NCI-H187 treated with DMSO at 0.1 percent for 48 hours (cell line): ENCODE measurements at places on chromosomes 7 and 10.

DNA sequence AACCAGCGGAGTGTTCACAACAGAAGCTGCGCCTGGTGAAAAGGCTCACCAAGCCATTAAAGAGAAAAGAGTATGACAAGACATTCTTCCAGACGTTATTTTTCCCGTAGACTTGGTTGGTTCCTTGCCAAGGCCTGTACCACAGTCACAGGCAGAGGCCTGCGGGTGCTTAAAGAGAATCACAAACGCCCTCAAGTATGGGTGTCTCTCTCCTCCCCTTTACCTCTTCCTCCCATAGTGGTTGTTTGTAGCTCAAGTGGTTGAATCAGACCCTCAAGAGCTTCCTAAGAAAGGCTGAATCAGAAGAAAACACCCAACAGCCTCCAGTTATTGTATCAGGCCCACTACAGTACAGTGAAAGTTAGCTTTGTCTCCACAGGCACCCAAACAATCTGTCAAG lies 169.0 kb downstream of the CREB5 start:
- DNase-seq: no peak

DNA sequence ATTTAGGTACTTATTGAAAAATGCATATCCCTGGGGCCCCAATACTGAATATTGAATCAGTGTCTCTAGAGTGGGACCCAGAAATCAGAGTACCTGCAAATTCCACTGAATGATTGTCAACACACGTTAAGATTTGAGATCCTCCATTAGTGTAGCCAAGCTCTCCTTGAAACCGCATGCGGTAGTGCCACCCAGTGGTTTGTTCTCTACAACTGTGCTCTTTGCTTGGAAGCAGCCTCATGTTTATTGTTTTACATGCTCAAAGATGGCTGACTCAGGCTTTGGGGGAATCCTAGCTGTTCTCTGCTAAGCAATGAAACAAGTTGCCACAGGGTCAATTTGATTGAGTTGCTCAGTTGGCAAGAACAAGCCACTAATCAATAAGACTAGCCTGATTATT lies 340.2 kb upstream of the CELF2 start:
- peak; percentile 1 for DNase-seq

- no peak for DNase-seq
Observed at GRCh38 chr10:11026773-11027172, 9.1 kb downstream of the CELF2 start.

DNA sequence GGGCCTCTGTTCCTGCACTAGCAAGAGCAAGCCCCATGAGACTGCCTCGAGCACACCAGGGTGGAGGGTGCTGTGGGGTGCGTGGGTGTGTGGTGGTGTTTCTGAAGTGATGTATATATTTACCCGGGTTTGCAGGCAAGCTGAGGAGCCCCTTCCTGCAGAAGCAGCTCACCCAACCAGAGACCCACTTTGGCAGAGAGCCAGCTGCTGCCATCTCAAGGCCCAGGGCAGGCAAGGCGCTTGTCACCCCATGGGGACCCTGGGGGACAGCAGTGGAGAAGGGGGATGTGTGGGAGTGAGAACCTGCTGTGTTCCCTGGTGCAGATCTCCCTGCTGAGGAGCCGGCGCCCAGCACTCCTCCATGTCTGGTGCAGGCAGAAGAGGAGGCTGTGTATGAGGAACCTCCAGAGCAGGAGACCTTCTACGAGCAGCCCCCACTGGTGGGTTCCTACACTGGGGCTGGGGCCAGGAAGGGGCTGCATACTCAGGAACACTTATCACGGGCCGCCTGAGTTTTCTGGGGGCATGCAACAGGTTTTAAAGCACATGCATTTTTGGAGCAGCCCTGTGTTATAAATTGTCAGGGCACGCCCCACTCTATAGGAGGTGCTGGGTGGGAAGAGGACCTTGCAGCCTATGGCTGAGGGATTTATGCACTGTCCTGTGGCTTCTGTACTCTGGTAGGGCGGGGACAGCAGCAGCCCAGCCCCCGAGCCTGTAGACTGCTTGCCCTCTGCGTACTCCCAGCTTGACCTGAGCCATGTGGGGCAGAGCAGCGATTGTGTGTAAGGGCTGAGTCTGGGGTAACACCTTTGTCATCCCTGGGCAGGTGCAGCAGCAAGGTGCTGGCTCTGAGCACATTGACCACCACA lies 5.9 kb downstream of the PGAM2 start:
- no peak for DNase-seq

- DNase-seq: no peak
Observed at GRCh38 chr10:499991-500390, 189.5 kb downstream of the DIP2C start.

DNA sequence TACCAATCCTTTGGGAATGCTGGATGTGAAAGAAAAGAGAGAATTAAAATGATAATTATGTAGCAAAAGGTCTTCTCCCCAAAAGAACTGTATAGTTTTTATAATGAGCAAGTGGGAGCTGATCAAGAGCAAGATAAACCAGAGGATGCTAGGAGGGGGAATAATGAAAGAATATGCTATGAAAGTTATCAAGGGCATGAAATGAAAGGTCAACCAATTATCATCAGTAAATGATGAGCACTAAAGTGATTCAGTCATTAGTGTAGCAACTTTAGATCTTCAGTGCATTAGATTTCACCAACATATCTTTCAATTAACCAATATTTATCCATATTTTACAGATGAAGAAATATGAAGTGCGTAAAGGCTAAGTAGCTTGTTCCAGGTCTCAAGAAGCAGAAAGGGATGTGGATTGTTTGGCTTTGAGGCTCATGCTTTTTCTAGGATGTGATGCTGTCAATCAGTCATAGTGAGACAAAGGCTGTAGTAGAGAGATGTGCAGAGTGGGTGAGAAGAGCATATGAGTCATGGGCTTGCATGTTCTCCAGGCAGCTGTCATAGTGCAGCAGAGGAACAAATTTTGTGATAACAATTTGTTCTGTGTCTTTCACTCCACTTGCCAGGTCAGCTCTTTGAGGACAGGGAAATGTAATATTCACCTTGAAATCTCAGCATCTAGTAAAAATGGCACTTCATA lies 5.7 kb upstream of the OR2F2 start:
- no peak for DNase-seq

- DNase-seq: no peak
Observed at GRCh38 chr10:1295756-1296480, 239.7 kb downstream of the WDR37 start.

- DNase-seq: no peak
Observed at GRCh38 chr7:151091431-151091830, 5.2 kb downstream of the AGAP3 start.

- DNase-seq: no peak
Observed at GRCh38 chr7:57769958-57770357, 320.0 kb downstream of the ZNF716 start.

GRCh38 chr7:138926241-138926612 lies 55.0 kb downstream of the KIAA1549 start:
- DNase-seq: no peak

DNA sequence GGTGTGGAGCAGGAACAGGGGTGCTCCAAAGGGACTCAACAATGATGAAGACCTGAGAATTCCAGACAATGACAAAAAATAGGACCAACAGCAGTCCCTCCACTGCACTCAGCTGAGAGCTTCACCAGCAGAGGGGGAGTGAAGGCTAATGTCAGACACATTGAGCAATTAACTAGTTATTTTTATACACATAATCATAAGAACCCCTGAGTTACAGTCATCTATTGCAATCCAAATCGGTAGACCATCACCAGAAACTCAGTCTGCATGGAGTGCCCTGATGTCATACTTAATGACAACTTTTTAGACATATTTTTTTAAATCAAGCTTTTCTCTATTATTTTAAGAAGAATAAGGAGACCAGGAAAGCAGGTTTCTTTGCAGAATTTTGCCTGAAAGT lies 30.6 kb upstream of the IKZF1 start:
- DNase-seq: no peak

GRCh38 chr7:94829987-94830386 lies 77.4 kb upstream of the PPP1R9A start:
- no peak for DNase-seq

DNA sequence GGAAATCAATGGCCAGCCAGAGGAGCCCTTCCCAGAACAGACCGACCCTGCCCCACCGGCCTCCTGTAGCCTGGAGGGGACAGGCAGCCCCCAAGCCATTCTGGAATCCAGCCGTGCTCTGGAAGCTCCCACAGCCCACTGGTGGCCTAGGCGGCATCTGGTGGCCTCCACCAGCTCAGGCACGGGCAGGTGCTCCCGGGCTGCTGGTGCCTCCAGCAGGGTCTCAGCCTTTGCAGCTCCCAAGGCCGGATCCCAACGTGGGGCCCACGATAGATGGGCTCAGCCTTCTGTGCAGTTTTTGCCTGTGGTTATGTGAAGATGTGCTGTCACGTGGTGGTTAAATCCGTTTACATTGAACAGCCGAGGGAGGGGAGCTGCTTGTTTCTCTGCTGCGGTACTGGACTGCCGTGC lies 44.4 kb downstream of the JAKMIP3 start:
- DNase-seq: no peak

GRCh38 chr7:139696552-139696951 lies 81.2 kb downstream of the HIPK2 start:
- no peak for DNase-seq

DNA sequence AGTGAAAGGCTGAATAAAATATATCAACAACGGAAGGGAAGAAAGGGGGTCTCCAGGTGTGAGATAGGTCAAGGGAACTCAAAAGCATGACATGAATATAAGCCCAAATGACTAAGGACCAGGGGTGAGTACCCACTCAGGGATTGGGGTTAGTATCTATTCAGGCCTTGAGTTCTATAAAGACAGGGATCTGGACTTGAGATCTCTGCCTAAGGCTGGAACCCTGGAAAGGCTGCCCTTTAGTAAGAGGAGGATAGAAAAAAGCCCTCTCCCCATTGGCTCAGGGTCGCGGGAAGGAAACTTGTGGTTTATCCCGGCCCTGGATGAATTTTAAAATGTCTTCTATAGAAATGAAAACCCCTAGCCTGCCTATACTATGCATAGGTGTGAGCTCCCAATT lies 2.4 kb upstream of the ITPRIP start:
- DNase-seq: no peak

GRCh38 chr10:125683063-125683462 lies at the start of gene TEX36:
Gene TEX36, minus strand, starts transcription at chr10:125683163. Its CDS starts 174 bp downstream, at chr10:125682989.
- no peak for DNase-seq

DNA sequence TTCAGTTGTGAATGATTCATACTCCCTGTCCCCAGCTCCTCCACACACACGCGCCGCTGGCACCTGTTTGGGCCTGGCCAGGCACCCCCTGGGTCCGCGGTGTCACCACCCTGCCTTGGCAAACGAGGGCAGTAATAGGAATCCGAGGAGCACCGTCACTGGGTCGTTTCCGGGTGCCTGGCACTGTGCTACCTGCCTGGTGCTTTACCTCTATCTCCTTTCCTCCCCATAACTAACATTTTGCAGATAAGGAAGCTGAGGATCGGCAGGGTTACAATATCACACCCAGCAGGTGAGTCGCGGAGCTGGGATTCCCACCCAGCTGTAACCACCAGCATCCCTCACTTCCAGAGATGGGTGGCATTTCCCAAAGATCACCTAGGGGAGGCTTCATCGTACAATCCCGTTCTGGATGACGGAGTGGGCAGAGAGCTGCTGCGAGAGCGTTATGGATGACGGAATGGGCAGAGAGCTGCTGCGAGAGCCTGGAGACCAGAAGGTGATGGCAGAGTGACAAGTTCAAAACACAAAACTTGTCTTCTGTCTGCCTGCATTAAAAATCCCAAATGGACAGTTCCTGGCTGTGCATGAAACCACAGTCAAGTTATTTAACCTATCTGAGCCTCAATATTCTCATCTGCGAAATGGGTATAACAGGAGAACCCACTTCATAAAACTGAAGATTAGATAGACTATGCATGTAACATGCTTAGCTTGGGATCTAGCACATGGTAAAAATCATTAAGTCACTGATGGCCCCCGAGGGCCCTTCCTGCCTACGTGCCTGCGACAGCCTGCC lies 1.1 kb upstream of the HSPA12A start:
- no peak for DNase-seq

- no peak for DNase-seq
Observed at GRCh38 chr10:52368725-52369124, 54.6 kb downstream of the DKK1 start.

DNA sequence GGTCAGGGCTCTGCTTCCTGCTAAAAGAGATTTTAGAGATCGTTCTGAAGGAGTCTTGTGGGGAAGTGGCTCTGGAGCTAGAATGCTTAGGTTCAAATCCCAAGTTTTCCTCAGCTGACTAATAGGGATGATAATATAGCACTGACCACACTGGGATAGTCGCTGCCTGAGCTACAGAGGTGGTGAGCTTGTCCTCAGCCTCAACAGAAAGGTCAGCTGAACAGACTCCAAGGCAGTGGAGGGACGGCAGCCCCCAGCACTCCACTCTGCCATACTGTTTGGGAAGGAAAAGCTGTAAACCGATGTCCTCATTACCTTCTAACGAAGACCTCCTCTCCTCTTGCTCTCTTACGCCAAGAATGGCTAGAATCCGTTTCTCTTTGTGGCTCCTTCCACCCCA lies 36.2 kb downstream of the KAT6B start:
- DNase-seq: no peak

DNA sequence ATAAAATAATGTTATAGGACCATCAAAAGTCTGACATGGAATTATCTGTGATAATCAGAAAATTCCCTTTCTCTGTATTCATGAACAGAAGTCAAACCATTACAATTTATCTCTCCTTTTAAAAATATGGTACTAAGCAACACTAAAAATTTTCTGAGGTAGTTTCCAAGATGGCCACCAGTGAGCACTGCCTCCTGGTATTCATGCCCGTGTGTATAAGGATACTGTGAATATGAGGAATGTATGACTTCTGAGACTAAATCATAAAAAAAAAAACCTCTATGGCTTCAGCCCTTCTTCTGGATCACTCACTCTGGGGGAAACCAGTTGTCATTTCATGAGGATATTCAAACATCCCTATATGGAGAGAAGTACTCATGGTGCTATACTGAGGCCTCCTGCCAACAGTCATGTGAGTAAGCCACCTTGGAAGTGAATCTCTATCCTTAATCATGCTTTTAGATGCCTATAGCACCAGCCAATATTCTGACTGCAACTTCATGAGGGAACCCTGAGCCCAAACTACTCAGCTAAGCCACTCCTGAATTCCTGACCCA lies 41.1 kb downstream of the SIRT1 start:
- DNase-seq: no peak

DNA sequence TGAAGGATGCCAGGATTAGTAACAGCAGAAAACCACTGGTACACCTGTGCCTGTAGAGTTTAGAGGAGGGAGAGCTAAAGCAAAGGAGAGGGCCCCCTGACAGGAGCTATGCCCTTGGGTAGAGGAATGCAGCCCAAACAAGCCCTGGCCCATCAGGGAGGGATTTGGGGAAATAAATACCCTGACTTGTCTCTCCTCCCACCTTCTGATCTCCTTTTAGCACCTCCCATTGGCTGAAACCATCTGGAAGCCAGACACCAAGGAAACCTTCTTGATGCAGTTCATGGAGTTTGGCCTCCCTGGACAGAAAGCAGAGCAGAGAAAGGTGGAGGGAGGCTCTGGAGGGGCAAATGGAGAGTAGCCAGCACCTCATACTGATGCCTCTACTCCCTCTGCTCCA lies 45.3 kb downstream of the ADRA2A start:
- no peak for DNase-seq

DNA sequence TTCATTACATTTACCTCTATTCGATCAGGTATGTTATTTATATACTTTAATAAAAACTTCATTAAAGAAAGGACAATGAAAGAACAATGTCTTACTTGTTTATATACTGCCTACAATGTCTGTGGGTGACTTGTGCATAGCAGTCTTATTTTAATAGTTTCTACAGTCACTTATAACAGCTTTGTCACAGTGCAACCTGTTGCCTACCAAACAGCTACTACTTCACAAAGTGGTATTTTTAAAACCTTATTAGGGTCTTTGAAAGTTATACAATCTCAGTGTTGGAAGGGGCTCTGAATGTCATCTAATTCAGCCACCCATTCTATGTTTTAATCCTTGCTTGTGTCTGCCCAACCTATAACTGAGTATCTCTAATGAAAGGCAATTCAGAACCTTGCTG lies 19.0 kb downstream of the MTPN start:
- no peak for DNase-seq
